T follicular helper cell (primary cell): ENCODE measurements at places on chromosomes 6 and 20.

- no peak for DNase-seq
Measured at GRCh38 chr6:89242574-89243330, 25.6 kb upstream of the GABRR1 start.

DNA sequence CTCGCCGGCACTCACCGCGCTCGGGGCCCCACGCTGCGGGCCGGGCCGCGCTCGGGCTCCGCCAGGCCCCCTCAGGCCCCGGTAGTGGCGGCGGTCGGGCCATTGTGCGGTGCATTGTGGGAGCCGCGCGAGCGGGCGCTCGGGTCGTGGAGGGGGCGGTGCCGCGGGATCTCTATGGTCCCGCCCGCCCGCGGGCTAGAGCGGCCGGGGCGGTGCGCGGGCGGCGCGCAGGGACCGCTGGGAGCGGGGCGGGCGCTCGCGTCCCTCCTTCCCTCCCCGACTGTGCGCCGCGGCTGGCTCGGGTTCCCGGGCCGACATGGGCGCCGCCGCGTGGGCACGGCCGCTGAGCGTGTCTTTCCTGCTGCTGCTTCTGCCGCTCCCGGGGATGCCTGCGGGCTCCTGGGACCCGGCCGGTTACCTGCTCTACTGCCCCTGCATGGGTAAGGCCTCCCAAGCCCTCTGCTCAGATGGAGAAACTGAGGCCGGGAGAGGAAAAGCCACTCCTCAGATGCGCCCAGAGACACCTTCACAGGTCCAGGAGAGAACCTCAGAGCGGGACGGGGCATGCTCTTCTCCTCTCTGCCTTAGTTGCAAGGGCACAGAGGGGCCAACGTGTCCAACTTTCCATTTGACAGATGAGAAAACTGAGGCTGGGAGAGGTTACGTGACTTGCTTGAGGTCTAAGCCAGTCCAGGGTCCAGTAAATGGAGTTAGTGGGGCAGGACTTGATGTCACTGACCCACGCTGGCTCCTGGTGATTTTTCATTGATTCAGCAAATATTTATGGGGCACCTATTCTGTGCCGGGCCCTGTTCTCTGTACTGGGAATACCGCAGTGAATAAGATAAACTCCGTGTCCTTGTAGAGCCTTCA lies at the start of the genes PLAGL2 and POFUT1:
TSS of gene PLAGL2 (minus strand) at position 118 of the 873 bp plus-strand sequence. CDS start 5,565 bp downstream, outside the sequence.
TSS of gene POFUT1 (plus strand) at position 255 of the 873 bp plus-strand sequence. CDS start at position 317, 62 bp downstream.
- DNase-seq = peak; percentile 76

GRCh38 chr6:64497634-64498033 lies 862.0 kb downstream of the PHF3 start:
- no peak for DNase-seq

DNA sequence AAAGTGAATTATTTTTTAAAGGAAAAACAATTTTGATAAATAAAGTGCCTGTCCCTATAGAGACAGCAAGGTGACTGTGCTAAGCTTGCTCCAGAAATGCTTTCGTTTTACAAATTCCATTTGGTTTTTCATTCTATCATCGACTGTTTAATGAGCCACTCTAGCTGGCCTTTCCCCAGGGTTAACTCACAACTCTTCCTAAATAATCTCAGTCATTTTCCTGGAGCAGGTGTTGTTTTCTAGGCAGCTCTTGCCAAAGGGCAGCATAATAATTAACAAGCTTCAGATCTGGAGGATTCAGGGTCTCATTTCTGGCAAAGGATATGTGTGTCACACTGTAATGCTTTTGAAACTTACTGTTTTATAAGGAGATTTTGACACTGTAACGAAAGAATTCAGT lies 184.2 kb downstream of the KHDC1L start:
- DNase-seq = no peak

- DNase-seq = no peak
Measured at GRCh38 chr6:87897663-87898062, 150.0 kb upstream of the SPACA1 start.

- no peak for DNase-seq
Measured at GRCh38 chr20:7879883-7880282, 60.4 kb downstream of the HAO1 start.

GRCh38 chr6:93784794-93785693 lies 365.7 kb upstream of the EPHA7 start:
- no peak for DNase-seq

- DNase-seq = no peak
Measured at GRCh38 chr6:150169609-150170008, 26.8 kb downstream of the PPP1R14C start.

- DNase-seq = no peak
Measured at GRCh38 chr20:54550776-54551396, 75.5 kb downstream of the DOK5 start.

GRCh38 chr6:10391799-10392198 lies 23.1 kb downstream of the TFAP2A start:
- DNase-seq = no peak

DNA sequence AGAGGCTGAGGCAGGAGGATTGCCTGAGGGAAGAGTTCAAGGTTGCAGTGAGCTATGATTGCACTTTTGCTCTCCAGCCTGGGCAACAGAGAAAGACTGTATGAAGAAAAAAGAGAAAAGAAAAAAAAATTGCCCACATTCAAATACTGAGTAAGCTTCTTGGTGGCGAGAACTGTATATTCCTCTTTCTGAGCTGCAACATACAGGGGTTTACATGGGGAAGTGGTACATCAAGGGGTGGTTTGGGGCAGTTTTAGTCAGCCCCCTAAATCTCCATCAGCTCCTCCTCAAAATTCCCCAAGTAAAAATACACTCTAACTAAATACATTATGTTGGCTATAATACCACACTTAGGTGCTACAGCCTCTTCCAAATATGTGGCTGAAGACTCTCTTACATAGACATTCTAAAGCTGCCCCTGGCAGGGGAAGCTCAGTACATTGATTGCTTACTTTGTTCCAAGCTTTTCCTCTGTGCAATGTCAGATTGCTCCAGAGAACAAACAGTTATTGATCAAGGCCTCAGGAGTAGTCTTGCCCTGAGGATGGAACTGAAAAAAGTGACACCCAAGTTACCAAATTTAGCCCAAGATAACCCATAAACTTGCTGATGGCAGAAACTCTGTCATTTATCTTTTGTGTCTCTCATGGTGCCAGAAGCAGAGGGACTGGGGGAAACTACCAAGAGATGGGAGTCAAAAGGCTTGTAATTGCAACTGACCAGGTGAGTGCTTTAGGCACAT lies 107.4 kb upstream of the RIPOR2 start:
- no peak for DNase-seq

- no peak for DNase-seq
Measured at GRCh38 chr6:134082191-134082590, 29.8 kb upstream of the SLC2A12 start.

- no peak for DNase-seq
Measured at GRCh38 chr6:79158856-79159516, 75.5 kb downstream of the HMGN3 start.

DNA sequence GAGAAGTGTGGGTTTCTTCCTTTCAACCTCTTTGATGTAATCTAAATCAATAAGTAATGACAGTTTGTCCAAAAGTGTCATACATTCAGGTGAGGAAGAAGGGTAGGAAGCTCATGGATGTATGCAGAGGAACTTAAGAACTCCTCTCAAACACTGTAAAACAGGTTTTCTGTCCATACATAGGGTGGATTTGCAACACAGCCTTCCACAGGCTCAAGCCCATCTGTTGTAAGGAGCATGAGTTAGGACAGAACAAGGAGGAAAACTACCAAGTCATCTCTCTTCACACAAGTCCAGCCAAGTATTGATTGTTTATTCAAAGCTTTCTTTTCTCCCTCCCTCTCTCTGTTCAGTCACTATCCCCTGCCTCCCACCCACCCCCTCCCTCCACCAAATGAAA lies 49.0 kb upstream of the CDYL start:
- no peak for DNase-seq
